Lung microvascular endothelial cell (primary cell): ENCODE measurements at places on chromosomes 1 and 21.

DNA sequence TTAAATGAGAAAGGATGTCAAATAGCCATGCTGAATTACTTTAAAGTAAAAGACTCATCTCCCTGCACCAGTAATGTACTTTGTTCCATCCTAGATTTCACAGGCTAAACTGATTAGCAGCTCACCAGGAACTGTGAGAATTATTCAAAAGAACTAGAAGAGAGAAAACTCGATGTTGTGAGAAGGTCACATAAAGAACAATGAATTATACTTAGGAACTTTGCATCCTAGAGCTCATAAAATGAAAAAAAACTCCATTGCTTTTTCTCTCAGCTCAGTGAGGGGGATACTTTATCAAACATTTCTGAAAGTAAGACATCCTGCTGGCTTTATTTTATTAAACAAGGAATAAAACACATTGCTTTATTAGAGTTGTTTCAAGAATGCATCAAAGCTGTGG is 278.5 kb downstream of the MRPL39 start:
- no peak for DNase-seq

GRCh38 chr1:23904748-23905357 is 8.3 kb downstream of the CNR2 start:
- no peak for DNase-seq

- peak; percentile 45 for DNase-seq
Observed at GRCh38 chr1:18955441-18956192, 859 bp downstream of the IFFO2 start.

- DNase-seq: no peak
Observed at GRCh38 chr1:12339811-12340543, 110.1 kb downstream of the VPS13D start.

DNA sequence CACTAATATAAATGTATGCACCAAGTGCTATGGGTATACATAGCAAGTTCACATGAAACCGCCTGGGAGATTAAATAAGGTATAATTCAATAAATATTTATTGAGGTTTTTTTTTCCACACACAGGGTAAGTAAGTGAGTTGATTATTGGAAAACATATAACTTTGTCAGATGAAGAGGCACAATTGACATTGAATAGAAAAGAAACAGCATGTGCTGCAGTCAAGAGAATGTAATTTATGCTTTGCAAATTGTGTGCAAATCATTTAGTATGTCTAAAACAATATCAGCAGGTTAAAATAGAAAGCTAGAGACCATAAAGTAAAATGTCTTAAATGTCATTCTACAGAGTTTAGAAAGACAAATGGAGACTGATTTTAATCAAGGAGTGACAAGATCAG is 560.0 kb downstream of the AMY1C start:
- DNase-seq: no peak

- no peak for DNase-seq
Observed at GRCh38 chr1:71462247-71462646, 381.4 kb upstream of the ZRANB2 start.

DNA sequence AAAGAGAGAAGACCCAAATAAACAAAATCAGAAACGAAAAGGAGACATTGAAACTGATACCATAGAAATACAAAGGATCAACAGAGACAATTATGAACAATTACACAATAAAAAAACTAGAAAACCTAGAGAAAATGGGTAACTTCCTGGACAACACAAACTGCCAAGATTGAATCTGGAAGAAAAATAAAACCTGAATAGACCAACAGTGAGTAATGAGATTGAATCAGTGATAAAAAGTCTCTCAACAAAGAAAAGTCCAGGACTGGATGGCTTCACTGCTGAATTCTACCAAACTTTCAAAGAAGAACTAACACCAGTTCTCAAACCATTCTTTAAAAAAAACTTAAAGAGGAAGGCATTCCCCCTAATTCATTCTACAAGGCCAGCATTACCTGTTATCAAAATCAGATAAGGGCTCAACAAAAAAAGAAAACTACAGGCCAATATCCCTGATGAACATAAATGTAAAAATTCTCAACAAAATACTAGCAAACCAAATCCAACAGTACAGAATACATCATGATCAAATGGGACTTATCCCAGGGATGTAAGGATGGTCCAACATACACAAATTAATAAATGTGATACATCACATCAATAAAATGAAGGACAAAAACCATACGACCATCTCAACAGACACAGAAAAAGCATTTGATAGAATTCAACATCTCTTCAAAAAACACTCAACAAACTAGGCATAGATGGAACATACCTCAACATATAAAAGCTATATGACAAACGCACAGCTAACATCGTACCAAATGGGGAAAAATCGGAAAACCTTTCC is 119.9 kb downstream of the ACBD6 start:
- DNase-seq: peak; percentile 72

- no peak for DNase-seq
Observed at GRCh38 chr1:21613072-21613867, 55.9 kb downstream of the RAP1GAP start.

GRCh38 chr1:220786337-220787068 is at the start of gene MTARC1:
Gene MTARC1 (plus strand): TSS chr1:220786913. CDS start chr1:220786945, 32 bp downstream.
- DNase-seq: peak; percentile 49

- DNase-seq: no peak
Observed at GRCh38 chr1:94560333-94560732, 18.8 kb upstream of the F3 start.

GRCh38 chr1:42043811-42044210 is 109.4 kb upstream of the GUCA2B start:
- no peak for DNase-seq

- DNase-seq: no peak
Observed at GRCh38 chr1:111762332-111762731, 6.6 kb downstream of the DDX20 start.

- no peak for DNase-seq
Observed at GRCh38 chr21:35381743-35382310, 332.7 kb upstream of the RUNX1 start.

GRCh38 chr1:8478566-8478965 is 160.7 kb downstream of the SLC45A1 start:
- no peak for DNase-seq

GRCh38 chr1:159849626-159850366 is 12.7 kb downstream of the VSIG8 start:
- DNase-seq: no peak

GRCh38 chr1:171934664-171935063 is 93.4 kb downstream of the DNM3 start:
- no peak for DNase-seq

DNA sequence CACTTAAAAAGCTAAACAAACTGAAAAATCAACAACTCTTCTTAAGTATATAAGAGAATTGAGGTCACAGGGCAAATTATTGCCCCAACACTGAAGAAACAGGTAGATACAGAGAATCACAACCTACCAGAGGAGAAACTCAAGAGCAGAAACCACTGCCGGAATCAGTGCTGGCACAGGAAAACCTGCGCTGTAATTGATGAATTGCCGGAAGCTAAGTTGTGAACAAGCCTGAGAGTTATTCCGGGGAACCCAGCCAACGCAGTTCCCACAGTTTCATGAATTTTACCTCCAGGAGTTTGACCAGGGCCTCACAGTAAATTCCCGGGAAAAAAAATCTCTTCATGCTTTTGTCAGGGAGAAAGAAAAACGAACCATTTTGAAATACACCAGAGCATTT is 657.1 kb upstream of the BRINP3 start:
- DNase-seq: peak; percentile 86

- no peak for DNase-seq
Observed at GRCh38 chr1:17926906-17927305, 171.8 kb downstream of the ACTL8 start.

GRCh38 chr1:42801832-42802473 is 15.0 kb upstream of the ERMAP start:
- no peak for DNase-seq

- no peak for DNase-seq
Observed at GRCh38 chr1:193525411-193525810, 339.0 kb upstream of the B3GALT2 start.

GRCh38 chr21:16072737-16073136 is 343.0 kb downstream of the USP25 start:
- DNase-seq: no peak

DNA sequence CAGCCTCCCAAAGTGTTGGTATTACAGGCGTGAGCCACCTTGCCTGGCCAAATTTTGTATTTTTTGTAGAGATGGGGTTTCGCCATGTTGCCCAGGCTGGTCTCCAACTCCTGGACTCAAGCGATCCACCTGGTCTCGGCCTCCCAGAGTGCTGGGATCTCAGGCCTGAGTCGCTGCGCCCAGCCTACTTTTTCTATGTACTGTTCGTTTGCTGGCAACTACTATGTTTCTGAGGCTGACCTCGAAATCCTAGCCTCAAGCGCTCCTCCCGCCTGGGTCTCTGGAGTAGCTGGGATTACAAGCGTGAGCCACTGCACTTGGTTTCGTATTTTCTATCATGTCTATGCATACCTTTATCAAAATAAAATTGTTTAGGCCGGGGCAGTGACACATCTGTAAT is 675 bp upstream of the TEKT2 start:
- DNase-seq: no peak

- DNase-seq: no peak
Observed at GRCh38 chr1:91891454-91891853, 5.5 kb upstream of the TGFBR3 start.

DNA sequence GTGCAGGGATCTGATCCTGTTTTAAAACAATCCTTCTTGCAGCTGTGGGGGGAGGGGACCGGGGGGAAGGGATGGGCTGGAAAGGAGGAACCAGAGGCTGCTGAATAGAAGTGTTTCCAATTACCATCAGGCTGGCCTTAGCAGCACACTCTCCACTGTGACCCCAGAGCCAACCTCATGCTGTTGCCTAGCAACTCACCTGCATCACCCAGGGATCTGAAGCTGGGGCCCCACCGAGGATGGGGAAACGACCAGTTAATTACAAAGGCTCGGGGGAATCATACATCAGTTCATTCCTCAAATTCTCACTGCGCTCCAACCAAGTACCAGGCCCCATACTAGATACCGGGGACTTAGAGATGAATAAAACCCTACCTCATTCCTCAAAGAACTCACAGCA is 11.9 kb upstream of the GPX7 start:
- DNase-seq: no peak

DNA sequence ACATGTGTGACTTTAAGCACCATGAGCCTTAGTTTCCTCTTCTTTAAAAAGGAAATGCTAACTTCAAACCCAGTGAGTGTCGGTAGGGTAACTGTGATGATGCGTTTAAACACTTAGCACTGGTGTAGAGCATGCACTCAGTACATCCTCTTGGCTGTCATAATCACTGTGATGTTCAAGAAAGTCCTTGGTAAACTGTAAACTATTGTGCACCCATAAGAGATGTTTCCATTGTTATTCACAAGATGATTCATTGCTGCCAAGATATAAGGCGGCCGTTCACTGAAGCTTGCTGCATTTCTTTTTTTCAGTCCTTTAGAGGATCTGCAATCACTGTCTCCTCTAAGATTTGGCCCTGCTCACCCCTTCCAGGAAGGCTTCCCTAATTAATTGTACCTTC is 61.8 kb upstream of the DAB1 start:
- no peak for DNase-seq

- DNase-seq: peak; percentile 3
Observed at GRCh38 chr1:63935143-63935542, 161.3 kb downstream of the ROR1 start.

- DNase-seq: no peak
Observed at GRCh38 chr1:85553416-85554335, 26.9 kb upstream of the CCN1 start.

GRCh38 chr1:200242110-200243041 is 167.5 kb downstream of the ZNF281 start:
- DNase-seq: peak; percentile 59

GRCh38 chr1:20099533-20099932 is 19.8 kb downstream of the PLA2G2D start:
- no peak for DNase-seq

DNA sequence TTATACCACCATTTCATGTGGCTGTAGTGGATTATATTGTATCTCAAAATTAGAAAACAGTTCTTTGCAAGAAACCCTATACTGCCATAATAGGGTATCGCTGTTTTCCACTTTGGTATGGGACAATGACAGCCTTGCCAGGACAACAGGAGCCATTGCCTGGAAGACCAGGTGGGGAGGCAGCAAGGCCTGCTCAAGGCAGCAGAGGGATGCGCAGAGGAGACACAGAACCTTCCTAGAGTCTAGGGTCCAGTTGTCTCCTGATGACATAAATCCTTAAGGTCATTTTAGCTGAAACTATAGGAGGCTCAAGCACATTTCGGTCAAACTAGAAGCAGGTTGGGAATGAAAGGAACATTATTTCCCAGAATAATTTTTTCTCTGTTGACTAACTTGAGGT is 27.6 kb downstream of the IFNGR2 start:
- DNase-seq: no peak

- no peak for DNase-seq
Observed at GRCh38 chr1:65955071-65955470, 162.4 kb downstream of the PDE4B start.

- peak; percentile 38 for DNase-seq
Observed at GRCh38 chr1:182069028-182069466, 7.5 kb upstream of the ZNF648 start.

DNA sequence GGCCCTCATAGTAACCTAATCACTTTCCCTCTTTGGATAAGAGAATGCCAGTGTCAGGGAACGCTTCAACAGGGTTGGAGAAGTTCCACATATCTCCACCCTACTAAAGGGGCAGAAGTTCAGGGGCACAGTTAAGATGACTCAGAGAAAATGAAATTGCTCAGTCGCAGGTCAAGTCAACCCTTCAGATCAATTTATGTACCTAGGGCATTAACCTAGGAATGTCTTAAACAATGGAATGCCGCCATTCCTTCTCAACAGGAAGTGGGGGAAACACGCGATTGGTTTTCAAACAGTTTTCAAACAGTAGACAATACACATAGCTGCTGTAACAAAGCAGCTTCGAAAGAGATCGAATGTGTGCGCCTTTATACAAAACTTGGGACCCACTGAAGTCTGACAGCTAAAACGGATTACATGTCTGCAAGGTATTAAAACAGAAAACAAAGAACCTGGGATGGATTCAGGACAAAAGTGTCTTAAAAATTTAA is 897 bp downstream of the SLC25A24 start:
- peak; percentile 47 for DNase-seq

- no peak for DNase-seq
Observed at GRCh38 chr1:185293967-185294542, 23.0 kb downstream of the IVNS1ABP start.

- DNase-seq: no peak
Observed at GRCh38 chr1:101310506-101310905, 73.7 kb downstream of the S1PR1 start.

GRCh38 chr1:59768792-59769735 is 45.7 kb upstream of the HOOK1 start:
- no peak for DNase-seq

- no peak for DNase-seq
Observed at GRCh38 chr1:237556911-237557310, 333.8 kb downstream of the ZP4 start.

DNA sequence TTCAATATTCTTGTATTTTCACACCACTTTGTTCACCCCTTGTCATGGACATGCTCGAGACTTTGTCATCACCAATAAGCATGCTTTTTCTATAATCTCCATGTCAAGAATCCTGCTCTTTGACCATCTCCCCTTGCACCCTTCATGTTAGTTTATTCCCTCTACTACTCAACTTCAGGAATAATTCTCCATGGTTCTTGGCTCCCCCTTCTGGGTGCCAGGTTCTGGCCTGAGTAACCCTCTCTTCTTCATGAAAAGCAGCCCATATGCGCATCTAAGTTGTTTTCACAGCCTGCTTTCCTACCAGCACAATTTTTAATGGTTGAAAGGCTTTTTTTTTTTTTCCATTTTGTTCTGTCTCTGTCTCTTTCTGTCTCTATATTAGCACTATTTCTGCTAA is 160.7 kb downstream of the LEPR start:
- peak; percentile 27 for DNase-seq
